ENCODE measurements at places on chromosomes 7 and 10.

GRCh38 chr7:155204744-155205367, 92.8 kb upstream of the INSIG1 start:
- DNase-seq = no peak

DNA sequence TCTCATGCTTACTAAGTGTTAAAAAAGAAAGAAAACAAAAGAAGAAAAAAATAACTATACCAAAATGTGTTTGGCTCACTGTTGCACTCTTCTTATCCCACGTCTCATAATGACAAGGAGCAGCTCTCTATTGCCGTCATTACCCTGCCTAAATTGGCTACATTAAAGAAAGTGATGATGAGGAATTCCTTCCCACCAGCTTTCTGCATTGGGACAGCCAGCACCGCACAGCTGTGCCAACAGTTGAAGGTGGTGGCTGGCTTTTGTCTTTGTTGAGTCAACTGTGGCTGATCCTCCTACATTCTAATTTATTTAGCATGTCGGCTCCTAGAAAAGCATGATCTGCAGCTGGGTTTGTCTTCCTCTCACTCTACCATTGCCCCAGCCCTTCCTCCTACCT, 751.8 kb downstream of the KCNMA1 start:
- DNase-seq = no peak

DNA sequence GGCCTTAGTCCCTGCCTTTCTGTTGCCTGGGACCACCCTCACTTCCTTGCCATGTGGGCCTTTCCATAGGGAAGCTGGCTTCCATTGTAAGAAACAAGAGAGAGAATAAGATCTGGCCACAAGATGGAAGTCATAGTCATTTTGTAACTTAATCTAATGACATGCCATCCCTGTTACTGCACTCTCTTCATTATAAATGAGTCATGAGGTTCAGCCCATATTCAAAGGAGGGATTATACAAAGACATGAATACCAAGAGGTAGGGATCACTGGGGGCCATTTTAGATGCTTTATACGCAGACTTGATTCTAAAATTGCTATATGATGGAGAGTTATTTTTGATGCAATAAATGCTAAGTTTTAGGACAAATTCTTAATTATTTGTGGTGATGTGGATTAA, 75.2 kb upstream of the CELF2 start:
- DNase-seq = no peak

GRCh38 chr10:69885379-69886013, 83.8 kb downstream of the COL13A1 start:
- no peak for DNase-seq

DNA sequence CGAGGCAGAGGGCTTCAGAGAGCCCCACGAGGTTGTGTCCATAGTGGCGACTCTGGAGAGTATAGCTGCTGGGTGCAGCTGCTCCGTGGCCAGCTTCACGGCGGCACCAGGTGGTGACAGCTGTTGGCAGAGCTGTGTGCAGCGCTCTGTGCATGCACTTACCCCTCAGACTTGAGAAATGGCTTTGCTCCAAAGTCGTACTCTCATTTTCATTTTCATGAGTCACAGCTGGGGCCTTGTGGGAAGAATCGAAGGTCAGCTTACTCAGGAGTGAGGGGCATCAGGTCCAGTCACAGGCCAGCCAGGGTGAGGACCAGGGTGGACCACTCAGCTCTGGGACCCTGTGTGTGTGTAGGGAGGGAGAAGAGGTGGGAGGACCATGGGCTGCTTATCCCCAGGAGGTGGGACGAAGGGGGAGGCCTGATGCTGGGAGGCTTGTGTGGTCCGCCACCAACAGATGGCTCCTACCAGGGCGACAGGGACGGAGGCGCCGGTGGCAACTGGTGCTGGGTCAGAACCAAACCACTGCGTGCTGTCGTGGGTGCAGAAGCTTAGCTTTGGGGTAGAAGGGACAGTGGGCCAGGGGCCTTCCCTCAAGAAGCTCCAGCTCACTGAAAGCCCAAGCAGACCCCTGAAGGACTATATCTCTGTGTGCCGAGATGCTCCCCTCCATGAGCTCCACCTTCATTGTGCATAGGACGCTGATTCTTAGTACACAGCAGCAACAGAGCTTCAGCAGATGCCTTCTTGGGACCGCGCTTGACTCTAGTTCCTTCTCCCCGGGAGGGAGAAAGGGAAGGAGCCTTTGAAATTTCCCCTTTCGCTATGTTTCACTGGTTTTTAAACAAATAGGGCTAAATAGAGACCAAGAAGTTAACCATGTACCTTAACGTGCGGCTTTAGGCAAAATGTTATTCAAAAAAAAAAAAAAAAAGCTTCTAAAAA, 225.0 kb downstream of the CELF2 start:
- no peak for DNase-seq

GRCh38 chr10:127035827-127036226, 130.6 kb downstream of the DOCK1 start:
- no peak for DNase-seq

DNA sequence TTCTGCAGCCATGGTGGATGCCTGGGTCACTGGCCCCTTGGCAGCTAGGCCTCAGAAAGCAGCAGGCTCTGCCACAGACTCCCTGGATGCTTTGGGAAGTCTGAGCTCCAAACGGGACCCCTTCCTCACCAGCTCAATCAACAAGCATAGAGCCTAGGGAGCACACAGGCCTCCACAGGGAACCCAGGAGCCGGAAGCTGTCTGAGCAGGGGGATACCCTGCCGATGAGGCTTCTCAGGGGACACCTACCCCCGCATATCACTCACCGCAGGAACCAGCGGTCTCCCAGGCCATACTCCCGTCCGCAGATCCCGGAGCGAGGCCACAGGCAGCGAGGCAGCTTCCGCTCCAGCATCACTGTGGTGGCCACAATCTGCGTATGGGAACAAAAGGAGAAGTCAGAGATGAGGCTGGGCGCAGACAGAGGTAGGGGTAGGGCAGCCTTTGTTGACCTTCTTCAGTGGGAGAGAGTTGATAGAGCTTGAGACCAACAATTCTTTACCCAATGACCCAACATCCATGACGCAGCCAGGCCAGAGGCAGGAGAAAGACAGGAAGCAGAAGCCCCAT, 13.4 kb downstream of the TRPV6 start:
- DNase-seq = no peak

DNA sequence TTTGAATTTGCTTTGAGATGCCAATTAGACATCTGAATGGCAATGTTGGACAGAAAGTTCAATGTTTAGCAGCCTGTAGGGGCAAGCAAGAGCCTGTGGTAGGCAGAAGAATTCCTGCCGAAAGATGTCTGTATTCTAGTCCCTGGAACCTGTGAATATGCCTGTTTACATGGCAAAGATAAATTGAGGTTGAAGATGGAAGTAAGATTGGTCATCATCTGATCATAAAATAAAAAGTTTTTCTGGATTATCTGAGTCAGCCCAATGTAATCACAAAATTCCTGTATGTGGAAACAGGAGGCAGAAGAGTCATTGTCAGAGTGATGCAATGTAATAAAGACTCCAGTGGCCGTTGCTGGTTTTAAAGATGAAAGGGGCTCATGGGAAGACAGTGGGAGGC, 430.5 kb downstream of the MDFIC start:
- no peak for DNase-seq

DNA sequence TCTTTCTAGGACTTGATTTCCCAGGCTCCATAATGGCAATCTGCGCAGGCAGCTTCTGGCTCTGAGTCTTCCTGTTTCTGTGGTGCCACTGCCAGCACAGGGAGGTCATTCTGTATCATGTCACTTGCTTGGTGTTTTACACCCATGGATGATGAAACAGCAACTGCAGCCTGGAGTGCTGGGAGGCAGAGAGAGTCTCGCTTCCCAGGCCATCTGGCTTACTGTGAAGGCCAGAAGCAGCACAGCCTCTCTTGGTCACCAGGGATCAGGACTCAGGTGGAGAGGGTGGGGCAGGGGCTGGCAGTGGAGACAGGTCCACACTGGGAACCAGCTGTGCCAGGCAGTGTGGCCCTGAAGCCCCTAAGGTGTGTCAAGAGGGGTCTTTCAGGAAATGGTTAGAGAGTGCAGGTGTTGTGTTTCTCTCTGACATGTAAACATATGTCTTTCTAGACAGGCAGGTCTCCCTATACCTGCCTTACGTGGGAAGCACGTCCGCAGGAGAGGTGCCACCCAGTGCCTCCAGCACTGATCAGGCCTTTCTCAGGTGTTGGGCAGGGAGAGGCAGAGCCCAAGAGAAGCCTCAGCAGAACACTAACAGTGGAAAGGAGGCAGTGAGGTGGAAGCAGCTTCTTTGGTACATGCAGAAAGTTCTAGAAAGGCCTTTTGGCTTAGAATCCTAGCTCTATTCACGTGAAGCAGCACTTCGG, 71.4 kb downstream of the INSIG1 start:
- no peak for DNase-seq

GRCh38 chr7:143172354-143172753, 10.9 kb upstream of the TAS2R39 start:
- peak; percentile 63 for DNase-seq

DNA sequence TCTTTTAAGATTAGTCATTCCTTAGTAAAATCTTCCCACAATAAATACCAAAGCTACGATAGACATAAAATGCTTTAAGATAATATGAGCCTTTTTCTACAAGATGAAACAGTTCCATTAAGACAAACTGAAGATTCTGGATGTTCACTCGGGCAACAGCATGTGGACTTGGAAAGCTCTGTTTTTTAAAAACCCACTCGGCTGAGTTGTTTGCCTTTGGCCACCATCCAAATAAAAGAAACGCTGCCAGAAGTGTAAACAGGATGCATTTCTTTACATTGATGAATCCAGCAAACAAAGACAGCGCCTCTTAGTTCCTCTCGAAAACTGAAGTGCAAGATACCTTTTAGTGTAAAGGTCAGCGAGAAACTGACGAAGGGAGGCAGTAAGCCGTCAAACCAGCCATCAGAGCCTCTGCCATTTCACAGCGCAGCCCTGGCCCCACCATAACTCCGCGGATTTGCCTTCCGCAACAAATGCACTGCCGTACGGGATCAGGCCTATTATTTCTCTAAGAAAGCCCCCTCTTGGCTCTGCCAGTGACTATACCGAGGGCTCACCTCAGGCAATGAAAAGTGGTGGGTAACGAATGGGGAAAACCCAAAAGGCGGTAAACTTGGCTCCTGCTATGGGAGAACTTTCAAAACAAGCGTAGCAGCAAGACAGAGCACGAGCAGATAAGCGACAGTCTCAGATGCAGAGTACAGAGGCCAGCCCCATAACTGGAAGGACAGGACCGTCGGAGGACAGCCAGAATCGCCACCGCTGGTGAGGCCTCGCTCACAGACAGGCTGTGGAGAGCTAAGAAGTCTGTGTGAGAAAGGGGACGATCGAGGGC, 41.4 kb downstream of the GNA12 start:
- peak; percentile 23 for DNase-seq

DNA sequence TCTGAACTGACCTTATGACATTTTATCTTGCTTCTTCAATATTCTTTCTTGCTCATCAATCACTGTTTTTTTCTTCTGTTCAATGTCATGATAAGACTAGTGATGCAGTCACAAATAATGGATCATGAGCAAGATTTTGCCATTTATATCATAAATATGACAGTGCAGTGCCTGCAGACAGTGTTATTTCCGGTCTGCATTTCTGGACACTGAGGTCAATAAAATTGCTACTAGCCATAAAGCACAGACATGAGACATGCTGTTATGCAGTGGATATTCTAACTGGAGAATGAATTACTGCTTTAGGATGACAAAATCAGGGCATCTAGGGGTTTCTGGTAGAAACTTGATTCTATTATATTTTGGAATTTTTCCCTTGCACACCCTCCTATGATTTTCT, 1509.7 kb upstream of the LRRTM3 start:
- no peak for DNase-seq

GRCh38 chr10:49594594-49594993, 15.5 kb upstream of the SLC18A3 start:
- DNase-seq = peak; percentile 51

GRCh38 chr7:137953043-137953664, 48.7 kb downstream of the CREB3L2 start:
- no peak for DNase-seq
